NCI-H1105 treated with DMSO at 0.1 percent for 48 hours (cell line): ENCODE measurements at places on chromosomes 2 and 18.

GRCh38 chr2:109457794-109458193 lies 156.0 kb downstream of the SEPTIN10 start:
- no peak for DNase-seq

- no peak for DNase-seq
Observed at GRCh38 chr18:46688853-46689525, 32.0 kb upstream of the LOXHD1 start.

- DNase-seq = no peak
Observed at GRCh38 chr2:222526480-222527277, 102.3 kb downstream of the SGPP2 start.

- DNase-seq = no peak
Observed at GRCh38 chr18:72372076-72372475, 172.1 kb downstream of the CBLN2 start.

DNA sequence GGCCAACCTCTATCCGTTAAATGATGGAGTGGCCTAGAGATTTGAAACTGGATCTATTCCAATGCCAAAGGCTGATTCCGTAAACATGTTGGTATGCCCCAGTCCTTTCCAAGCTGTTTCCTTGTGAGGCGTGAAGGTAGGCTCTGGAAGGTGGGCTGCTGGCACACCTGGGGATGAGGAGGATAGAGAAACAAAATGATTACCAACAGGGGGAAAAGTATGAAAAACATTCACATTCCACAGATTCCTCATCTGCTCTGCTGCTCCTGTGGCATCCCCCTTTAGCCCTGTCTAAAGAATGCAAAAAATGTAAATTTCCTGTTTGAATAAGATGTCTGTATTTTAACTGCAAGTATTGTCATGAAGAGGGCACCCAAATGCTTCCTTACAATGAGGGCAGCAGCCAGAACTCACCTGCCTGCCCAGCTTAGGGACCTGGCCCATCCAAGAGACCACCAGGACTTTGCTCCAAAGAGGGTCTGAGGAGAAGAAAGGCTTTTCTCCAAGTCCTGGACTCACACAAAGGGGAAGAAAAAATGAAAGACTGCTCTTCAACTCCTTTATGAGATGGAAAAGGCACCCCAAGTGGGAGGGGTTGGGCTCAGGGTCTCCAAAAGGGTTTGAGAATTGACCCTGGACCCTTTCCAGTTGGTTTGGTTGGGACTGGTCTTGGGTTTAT lies 132.3 kb upstream of the PELI1 start:
- DNase-seq = no peak

- DNase-seq = no peak
Observed at GRCh38 chr2:165596788-165597187, 127.3 kb downstream of the CSRNP3 start.
